CD4-positive, alpha-beta memory T cell (primary cell): ENCODE measurements at places on chromosomes 2 and 18. TPM values are rescaled to one million over a fixed set of nuclear protein-coding genes. Genes with fewer than 3 reads are reported as not detected.

DNA sequence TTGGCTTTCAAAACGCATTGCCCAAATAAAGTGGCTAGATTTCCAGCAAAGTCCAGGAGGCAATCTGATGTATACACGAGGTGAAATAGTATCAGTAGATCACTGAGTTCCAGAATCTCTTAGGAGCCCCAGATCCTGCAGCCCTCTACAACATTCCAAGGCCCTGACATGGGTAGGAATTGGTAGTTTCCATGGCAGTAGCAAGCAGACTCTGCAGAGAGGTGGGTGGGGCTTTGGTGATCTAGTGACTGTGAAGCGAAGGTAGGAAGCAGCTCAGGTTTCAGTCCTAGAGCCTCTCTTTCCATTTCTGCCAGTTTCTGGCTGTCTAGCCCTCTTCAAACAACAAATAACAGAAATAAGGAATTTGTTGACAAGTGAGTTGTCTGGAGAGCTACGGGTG is 13.8 kb upstream of the SGPP2 start:
- DNase-seq: no peak
- no peaks in the 10 kb centered on the region for H3K27me3 ChIP-seq
- no peaks in the 10 kb centered on the region for H3K4me1 ChIP-seq
- no peak overlapping the region for H3K4me3 ChIP-seq

- no peaks in the 10 kb centered on the region for H3K36me3 ChIP-seq
- no peak for DNase-seq
- no peak overlapping the region for H3K4me3 ChIP-seq
Measured at GRCh38 chr2:31997653-31998052, 13.2 kb downstream of the MEMO1 start.

DNA sequence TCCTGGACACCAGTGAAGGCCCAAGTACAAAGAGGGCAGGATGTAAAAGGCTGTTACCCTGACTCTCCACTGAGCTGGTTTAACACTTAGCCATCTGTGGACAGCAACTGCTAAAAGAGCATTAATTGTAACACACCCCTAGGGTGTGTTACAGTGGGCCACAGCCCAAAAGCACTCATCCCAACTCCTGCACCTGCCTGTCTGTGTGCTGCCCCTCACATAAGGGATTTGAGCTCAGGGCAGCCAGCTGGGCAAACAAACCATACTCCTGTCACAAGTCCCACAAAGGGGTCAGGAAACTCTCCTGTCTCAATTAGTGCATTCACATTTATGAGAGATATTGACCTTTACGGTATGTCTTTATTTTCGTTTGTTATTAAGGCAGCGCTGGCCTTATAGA is 833.1 kb upstream of the NXPH2 start:
- no peak for DNase-seq
- H3K27ac ChIP-seq: no peak overlapping the region
- no peaks in the 10 kb centered on the region for H3K36me3 ChIP-seq
- no peaks in the 10 kb centered on the region for H3K4me1 ChIP-seq
- H3K27me3 ChIP-seq: no peaks in the 10 kb centered on the region

GRCh38 chr2:109324861-109325260 is 195.9 kb downstream of the SH3RF3 start:
- H3K27ac ChIP-seq: no peak overlapping the region
- peaks cover 6% of the 10 kb centered on the region for H3K4me1 ChIP-seq
- no peaks in the 10 kb centered on the region for H3K36me3 ChIP-seq
- no peak overlapping the region for H3K4me3 ChIP-seq

DNA sequence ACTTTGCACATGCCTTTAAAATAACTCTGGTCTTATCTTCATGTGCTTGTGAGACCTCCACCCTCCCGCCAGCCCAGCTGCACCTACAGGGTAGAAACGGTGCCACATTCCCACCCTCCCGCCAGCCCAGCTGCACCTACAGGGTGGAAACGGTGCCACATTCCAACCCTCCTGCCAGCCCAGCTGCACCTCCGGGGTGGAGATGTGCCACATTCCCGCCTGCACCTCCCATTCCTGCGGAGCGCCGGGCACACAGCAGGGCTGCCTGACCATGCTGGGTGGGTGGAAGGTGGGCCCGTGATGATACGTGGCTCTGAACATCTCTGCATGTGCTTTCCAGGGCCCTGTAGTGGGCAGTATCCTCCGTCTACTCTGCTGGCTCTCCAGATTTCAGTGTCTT is 243.7 kb upstream of the PXDN start:
- H3K27me3 ChIP-seq: no peaks in the 10 kb centered on the region
- H3K36me3 ChIP-seq: no peaks in the 10 kb centered on the region
- no peak for DNase-seq
- H3K4me1 ChIP-seq: no peaks in the 10 kb centered on the region

- H3K4me3 ChIP-seq: no peak overlapping the region
- H3K27ac ChIP-seq: no peak overlapping the region
- DNase-seq: no peak
- no peaks in the 10 kb centered on the region for H3K4me1 ChIP-seq
- no peaks in the 10 kb centered on the region for H3K27me3 ChIP-seq
Measured at GRCh38 chr2:111954602-111955332, 56.4 kb downstream of the MERTK start.

DNA sequence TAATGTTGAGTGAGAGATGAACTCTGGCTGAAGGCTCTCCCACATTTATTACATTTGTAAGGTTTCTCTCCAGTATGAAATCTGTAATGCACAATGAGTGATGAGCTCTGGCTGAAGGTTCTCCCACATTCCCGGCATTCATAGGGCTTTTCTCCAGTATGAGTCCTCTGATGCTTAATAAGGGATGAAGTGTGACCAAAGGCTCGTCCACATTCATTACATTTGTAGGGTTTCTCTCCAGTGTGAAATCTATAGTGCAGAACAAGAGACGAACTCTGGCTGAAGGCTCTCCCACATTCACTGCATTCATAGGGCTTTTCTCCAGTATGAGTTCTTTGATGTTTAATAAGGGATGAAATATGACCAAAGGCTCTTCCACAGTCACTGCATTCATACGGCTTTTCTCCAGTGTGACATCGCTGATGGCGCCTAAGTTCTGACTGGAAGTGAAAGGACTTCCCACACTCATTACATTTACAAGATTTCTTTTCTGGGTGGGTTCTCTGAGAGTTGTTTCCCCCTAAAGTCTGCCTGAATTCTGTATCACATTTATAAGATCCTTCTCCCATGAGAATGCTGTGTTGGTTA is 10.2 kb downstream of the ZNF514 start:
- H3K27ac ChIP-seq: no peak overlapping the region
- no peaks in the 10 kb centered on the region for H3K4me1 ChIP-seq
- peaks cover 20% of the 10 kb centered on the region for H3K36me3 ChIP-seq
- no peak for DNase-seq

DNA sequence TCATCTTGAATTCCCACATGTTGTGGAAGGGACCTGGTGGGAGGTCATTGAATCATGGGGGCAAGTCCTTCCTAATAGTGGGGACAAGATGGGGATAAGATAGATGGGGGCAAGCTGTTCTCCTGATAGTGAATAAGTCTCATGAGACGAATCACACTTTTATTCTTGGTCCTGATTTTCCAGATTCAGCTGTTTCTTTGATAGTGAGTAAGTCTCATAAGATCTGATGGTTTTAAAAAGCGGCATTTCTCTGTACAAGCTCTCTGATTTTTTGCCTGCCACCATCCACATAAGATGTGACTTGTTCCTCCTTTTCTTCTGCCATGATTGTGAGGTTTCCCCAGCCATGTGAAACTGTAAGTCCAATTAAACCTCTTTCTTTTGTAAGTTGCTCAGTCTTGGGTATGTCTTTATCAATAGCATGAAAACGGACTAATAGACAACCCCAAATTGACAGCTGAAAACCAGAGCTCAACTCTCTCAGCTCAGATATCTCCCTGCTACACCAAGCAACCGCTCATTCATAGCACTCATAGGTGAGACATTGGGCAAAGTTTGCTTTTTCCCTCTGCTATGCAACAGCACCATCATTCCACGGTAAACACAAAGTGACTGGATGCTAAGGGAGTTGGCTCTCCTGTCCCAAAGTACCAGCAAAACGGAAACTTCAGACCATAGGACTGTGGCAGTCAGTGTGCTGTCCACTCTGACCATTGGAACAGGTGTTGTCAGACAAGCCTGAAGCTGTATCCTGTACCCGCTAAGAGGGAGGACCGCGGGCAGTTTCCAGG is 44.9 kb upstream of the TBC1D8 start:
- DNase-seq: no peak
- no peaks in the 10 kb centered on the region for H3K36me3 ChIP-seq
- H3K27ac ChIP-seq: no peak overlapping the region
- no peaks in the 10 kb centered on the region for H3K4me1 ChIP-seq
- H3K4me3 ChIP-seq: no peak overlapping the region

GRCh38 chr18:27017901-27018500 is 152.5 kb upstream of the AQP4 start:
- no peaks in the 10 kb centered on the region for H3K4me1 ChIP-seq
- no peaks in the 10 kb centered on the region for H3K36me3 ChIP-seq
- H3K27ac ChIP-seq: no peak overlapping the region
- DNase-seq: no peak

DNA sequence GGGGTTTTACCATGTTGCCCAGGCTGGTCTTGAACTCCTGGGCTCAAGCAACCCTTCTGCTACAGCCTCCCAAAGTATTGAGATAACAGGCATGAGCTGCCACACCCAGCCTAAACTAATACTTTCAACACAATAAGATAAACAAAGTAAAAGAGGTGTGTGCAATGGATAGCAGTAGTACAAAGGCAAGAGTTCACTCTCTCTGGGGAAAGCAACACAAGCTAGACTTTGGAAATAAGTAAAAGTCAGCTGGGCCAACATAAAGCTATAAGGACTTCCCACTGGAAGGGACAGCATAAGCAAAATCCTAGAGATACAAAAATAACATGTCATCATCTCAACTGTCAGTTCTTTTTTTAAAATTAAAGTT is 5.2 kb upstream of the NOSTRIN start:
- no peak for DNase-seq
- H3K27ac ChIP-seq: no peak overlapping the region
- H3K4me1 ChIP-seq: no peaks in the 10 kb centered on the region
- H3K4me3 ChIP-seq: no peak overlapping the region
- H3K27me3 ChIP-seq: no peaks in the 10 kb centered on the region
- no peaks in the 10 kb centered on the region for H3K36me3 ChIP-seq

GRCh38 chr18:46148810-46149209 is 44.6 kb downstream of the HAUS1 start:
- no peaks in the 10 kb centered on the region for H3K36me3 ChIP-seq
- no peaks in the 10 kb centered on the region for H3K27me3 ChIP-seq
- H3K4me3 ChIP-seq: no peak overlapping the region
- DNase-seq: peak; percentile 55

DNA sequence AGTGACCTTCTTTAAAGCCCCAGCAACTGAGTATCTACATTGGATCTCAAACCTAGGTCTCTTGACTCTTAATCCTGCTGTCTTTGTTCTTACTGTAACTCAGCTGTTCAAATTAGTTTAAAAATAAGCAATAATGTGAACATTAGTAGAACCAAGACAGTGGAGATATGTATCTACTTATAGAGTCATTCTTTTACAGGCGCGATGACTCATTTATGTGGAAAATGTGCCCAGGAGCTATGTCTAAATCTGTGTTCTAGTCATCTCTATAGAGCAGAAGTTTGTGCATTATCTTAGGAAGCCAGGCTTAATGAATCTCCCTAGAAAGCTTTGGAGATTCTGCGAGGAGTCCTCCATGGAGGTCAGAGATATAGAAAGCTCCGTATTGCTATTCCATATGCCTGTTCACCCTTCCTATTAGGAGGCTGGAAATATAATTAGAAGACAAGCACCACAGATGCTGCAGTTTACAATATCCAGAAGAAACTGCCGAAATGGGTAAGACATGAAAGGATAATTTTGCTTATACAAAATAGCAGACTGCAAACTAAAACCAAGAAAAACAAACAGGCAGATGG is 211.6 kb downstream of the TRIB2 start:
- no peaks in the 10 kb centered on the region for H3K36me3 ChIP-seq
- H3K27me3 ChIP-seq: no peaks in the 10 kb centered on the region
- no peak for DNase-seq
- no peak overlapping the region for H3K27ac ChIP-seq
- H3K4me3 ChIP-seq: no peak overlapping the region
- H3K4me1 ChIP-seq: peaks cover 15% of the 10 kb centered on the region

Gene CEBPZ
- total RNA-seq: 68.5 TPM

DNA sequence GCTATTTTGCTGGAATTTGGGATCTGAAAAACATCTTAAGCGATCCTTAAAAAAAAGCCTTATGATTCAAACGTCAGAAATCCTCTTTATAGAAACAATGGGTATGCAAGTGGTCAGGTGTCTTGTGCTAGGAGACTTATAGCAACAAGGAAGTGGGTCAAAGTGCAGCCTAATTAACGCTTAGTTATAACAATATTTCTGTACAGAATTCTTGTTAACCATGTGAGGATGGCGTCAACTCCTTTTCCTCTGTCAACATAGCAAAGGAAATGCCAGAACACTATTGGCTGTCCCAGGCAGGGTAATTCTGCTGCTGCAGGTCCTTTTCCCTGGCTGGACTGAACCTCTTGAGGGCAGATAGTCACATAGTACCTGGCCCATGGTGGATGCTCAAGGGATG is 189.4 kb downstream of the MSH2 start:
- H3K27ac ChIP-seq: no peak overlapping the region
- H3K4me3 ChIP-seq: no peak overlapping the region
- H3K27me3 ChIP-seq: no peaks in the 10 kb centered on the region
- H3K36me3 ChIP-seq: no peaks in the 10 kb centered on the region

Gene SUCLG1
- total RNA-seq: 46.5 TPM

Gene UGT1A8
- not detected for total RNA-seq

GRCh38 chr2:148957023-148957422 is 81.5 kb upstream of the LYPD6B start:
- H3K36me3 ChIP-seq: peaks cover 6% of the 10 kb centered on the region
- peak; percentile 14 for DNase-seq
- H3K4me3 ChIP-seq: no peak overlapping the region
- no peaks in the 10 kb centered on the region for H3K27me3 ChIP-seq

- peaks cover 74% of the 10 kb centered on the region for H3K4me1 ChIP-seq
- DNase-seq: peak; percentile 60
- H3K4me3 ChIP-seq: peak overlapping the region; percentile 78
- H3K27me3 ChIP-seq: no peaks in the 10 kb centered on the region
Measured at GRCh38 chr2:218290316-218291261, 1.7 kb downstream of the TMBIM1 start.

Gene GRB14
- total RNA-seq: not detected

- H3K36me3 ChIP-seq: peaks cover 8% of the 10 kb centered on the region
- no peak overlapping the region for H3K27ac ChIP-seq
- no peak for DNase-seq
- H3K27me3 ChIP-seq: no peaks in the 10 kb centered on the region
- H3K4me3 ChIP-seq: no peak overlapping the region
Measured at GRCh38 chr2:3356799-3357198, 20.8 kb downstream of the EIPR1 start.

DNA sequence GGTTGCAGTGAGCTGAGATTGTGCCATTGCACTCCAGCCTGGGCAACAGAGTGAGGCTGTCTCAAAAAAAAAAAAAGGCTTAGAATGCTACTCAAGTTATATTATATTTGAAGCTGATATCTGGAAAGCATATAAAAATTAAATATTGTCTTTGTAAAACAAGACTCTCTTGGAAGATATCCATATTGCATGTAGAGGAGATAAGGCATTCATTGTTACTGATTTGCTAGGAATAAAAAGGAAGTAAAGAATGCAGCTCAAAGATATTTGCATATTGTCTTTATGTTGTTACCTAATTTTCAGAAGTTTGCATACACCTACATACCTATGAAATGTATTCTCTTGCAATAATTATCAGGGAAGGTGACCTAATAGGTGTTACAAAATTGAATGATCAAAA is 79.4 kb downstream of the MYOM1 start:
- H3K36me3 ChIP-seq: no peaks in the 10 kb centered on the region
- no peak overlapping the region for H3K4me3 ChIP-seq
- H3K27me3 ChIP-seq: no peaks in the 10 kb centered on the region
- DNase-seq: no peak

Gene NDUFV2
- total RNA-seq: 135 TPM

Gene PARD6G
- total RNA-seq: 0.28 TPM
